Esophagus muscularis mucosa (tissue), 4 donors: ENCODE measurements at places on chromosomes 3 and 15.

DNA sequence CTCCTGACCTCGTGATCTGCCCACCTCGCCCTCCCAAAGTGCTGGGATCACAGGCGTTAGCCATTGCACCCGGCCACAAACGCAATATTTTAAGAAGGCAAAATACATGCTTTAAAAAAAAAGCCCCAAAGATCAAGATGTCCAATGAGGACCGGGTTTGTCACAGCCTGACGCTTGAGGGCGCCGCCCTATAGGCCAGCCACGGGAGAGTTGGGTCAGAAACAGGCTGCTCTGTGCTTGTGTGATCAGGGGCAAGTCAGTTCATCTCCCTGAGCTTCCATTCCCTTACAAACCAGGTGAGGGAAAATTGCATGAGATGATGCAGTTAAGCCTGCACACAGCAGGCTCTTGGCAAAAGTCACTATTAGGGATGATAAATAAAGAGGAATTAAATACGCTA lies 23.9 kb downstream of the FAM174B start:
- no peak for DNase-seq

- DNase-seq, result no peak
Observed at GRCh38 chr3:9056581-9056980, 93.3 kb upstream of the RAD18 start.

- DNase-seq, result no peak
Observed at GRCh38 chr15:74845208-74845568, 2.2 kb upstream of the ULK3 start.

DNA sequence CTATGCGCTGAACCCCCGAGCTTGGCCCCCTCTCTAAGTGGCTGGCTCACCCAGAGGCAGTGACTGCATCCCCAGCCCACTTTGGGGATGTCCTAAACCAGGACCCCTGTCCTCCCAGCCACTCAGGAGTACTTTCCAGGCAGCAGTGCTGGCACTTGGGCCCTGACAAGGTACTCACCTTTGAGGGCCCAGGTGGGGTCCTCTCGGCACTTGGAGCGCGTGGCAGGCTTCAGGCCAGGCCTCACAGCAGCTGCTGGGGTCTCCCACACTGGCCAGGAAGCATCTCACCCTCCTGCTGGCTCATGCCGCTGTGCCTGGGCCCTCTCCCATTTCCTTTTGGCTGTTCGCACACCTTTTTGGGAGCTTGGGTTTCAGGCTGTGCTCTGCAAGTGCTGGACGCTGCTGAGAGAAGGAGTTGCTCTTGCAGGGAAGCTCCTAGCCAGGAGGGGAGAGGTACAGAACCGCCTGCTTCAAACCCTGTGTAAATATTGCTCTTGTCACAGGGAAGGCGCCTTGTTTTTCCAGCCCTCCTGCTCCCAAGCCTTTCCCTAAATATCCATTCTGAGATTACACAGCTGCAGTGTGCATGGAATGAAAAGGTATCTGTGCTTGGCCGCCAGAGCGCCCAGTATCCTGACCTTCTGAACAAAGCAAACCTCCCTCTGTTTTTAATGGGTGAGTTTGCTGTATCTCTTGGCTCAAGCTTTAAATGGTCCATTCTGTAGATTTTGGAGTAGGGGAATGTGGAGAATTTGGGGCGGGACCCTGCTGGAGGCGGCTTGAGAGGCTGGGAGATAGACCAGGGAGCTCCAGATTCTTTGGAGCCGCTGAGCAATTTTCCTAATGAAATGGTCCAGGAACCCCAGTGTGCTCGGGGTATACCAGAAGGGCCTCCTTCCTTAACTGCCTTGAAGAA lies 45.6 kb downstream of the DNASE1L3 start:
- DNase-seq, result no peak

GRCh38 chr3:109131276-109131675 lies 5.2 kb upstream of the C3orf85 start:
- DNase-seq, result no peak

GRCh38 chr3:150110097-150110496 lies 139.4 kb upstream of the PFN2 start:
- DNase-seq, result no peak

- no peak for DNase-seq
Observed at GRCh38 chr15:66131831-66132230, 121.7 kb downstream of the MEGF11 start.
